ENCODE measurements at places on chromosomes 12 and 14.

- DNase-seq: no peak
Observed at GRCh38 chr14:100726550-100727085, at the start of gene DLK1. TSS of gene DLK1 (plus strand) at chr14:100726892. CDS start at chr14:100727069, 177 bp downstream.

DNA sequence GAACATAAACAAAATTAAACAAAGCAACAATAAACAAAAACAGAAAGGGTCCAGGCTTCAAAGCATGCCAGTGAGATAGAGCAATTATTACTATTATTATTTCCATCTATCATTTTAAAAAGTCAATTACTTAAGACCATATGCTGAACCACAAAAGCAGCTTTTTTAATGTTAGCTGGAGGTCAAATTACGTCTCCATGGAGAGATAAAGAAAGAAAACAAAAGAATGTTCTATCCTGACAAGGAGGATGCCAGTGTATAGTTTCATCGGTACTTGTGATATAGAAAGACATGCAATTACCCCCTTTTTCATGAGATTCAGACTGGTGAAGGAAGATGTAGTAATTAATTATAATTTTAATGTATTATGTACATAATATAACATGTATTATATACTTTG is 81.6 kb upstream of the DCN start:
- no peak for DNase-seq

DNA sequence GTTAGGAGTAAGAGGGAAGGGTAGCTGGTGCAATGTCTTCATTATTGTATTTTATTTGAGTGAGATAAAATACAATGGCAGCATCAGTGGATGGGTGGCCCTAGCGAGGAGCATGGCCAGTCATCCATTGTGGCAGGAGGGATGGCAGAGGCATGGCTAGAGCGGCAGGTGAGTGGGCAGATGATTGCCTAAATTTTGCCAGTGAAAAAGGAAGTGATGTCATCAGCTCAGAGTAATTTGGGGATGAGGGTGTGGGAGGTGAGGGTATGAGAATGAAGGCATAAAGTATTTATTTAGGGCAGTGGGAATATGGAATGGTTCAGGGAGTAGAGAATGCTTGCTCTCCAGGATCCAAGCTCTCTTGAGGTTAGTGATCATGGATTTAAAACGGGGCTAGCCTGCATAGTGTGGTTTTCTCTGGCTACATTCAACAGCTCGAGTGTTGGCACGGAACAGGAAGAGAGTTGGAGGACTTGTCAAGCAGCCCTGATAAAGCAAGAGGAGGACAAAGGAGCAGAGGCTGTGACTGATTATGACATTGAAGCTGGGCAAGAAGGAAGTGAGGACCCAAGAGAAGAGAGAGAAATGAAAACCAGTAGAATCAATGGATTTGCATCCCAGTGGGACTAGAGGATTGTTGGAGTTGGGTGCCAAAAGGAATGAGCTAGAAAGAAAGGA is 18.7 kb upstream of the SERPINA6 start:
- no peak for DNase-seq

GRCh38 chr12:31752450-31752849 is 23.6 kb upstream of the AMN1 start:
- DNase-seq: no peak

- peak; percentile 82 for DNase-seq
Observed at GRCh38 chr14:71539650-71540285, 392.5 kb upstream of the RGS6 start.

GRCh38 chr14:68786491-68787091 is 6.3 kb downstream of the ZFP36L1 start:
- peak; percentile 19 for DNase-seq

- no peak for DNase-seq
Observed at GRCh38 chr14:66066981-66067776, 419.0 kb upstream of the CCDC196 start.

DNA sequence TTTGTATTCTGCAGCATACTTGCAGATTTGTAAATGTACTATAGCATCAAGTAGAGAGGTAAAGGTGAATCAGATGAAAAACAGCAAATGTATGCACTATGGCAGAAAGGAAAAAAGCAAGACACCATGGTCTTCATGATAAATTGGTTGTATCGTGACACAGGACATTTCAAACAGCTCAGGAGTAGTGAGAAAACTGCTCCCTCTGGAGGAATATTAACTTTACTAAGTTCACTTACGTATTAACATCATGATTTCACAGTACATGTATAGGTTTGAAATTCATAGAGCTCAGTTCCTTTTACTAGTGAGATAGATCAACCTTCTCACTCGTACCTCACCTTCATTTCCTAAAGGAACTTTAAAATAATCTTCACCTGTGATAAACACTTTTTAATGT is 6.5 kb downstream of the MBIP start:
- no peak for DNase-seq

GRCh38 chr12:114480337-114481199 is 74.6 kb upstream of the TBX5 start:
- DNase-seq: no peak

DNA sequence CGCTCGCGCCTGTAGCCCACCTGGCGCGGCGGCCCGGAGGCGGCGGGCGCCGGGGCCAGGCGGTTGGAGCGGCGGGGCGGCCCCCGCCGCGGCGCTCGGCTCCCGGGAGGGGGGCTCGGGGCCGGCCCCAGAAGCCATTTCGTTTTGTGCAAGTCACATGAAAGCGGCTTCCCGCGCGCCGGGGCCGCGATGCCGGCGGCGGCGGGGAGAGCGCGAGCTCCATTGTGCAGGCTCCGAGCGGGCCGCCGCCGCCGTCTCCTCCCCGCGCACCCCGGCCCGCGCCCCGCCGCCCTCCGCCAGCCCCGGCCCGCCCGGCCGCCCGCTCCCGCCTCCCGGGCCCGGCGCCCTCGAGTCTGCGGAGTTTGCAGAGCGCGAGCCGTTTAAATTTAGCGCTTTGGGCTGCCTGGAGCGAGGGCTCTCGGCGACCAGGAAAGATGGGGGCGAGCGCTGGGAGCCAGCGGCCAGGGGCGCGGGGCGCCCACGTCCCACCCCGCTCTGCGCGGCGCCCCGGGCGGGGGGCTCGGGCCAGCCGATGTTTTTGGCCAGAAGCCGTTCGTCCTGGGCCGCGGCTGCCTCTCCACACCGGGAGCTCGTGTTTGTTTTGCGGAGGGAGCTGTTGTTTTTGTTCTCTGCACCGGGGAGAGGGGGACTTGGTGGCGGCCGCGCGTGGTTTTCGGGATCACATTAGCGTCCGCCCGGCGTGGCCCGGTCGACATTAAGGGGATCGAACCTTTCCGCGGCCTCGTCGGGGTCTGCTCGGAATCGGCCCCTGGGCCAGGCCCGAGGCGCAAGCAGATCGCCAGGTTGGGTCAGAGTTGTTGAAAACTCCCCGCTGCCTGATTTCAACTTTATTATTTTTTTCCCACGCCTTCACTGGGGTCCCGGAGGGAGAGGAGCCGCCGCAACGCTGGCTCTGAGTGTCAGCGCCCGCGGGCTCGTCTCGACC is 982 bp downstream of the BCL7A start:
- no peak for DNase-seq

- no peak for DNase-seq
Observed at GRCh38 chr14:95523051-95523814, 6.8 kb upstream of the SYNE3 start.

- no peak for DNase-seq
Observed at GRCh38 chr12:53677800-53678148, 1.9 kb upstream of the ATP5MC2 start.

DNA sequence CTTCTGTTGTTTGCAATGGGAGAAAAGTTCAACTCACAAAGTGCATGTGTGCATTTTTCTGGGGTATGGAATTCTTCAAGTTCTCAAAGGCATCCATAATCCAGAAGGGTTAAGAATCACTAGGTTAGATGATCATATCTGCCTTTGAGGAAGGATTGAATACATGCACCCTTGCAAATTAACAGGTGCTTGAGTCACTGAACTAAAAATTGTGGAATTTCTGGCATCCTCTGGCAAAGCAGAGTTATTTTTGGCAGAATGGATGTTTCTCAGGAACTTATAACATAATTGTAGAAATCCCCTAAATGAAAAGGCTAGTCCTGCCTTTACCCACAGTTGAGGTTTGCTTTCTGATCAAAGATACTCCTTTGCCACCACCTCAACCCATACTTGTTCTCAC is 136.5 kb upstream of the DYRK2 start:
- DNase-seq: no peak

GRCh38 chr14:55086938-55087337 is 35.5 kb downstream of the MAPK1IP1L start:
- DNase-seq: no peak

- DNase-seq: no peak
Observed at GRCh38 chr12:89525305-89525823, 483 bp downstream of the POC1B start.

- no peak for DNase-seq
Observed at GRCh38 chr12:125652681-125653080, 587.4 kb downstream of the AACS start.

DNA sequence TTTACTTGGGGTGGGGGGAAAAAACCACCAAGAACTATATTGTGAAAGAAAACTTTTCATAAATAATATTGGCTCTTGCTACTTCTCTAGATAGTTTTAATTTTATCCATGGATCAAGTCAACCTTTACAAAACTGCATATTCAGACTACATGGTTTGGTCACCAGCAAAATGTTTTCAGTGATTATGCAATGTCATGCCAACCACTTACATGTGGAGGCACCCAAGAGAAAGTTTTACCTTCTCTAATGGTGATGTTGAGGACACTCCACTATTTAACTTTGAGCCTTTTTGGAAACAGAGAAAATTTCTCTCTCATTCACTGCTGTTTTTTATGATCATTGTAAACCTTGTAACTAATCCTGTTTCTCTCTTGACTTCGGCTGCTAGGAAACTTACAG is 21.6 kb downstream of the PLCZ1 start:
- no peak for DNase-seq

DNA sequence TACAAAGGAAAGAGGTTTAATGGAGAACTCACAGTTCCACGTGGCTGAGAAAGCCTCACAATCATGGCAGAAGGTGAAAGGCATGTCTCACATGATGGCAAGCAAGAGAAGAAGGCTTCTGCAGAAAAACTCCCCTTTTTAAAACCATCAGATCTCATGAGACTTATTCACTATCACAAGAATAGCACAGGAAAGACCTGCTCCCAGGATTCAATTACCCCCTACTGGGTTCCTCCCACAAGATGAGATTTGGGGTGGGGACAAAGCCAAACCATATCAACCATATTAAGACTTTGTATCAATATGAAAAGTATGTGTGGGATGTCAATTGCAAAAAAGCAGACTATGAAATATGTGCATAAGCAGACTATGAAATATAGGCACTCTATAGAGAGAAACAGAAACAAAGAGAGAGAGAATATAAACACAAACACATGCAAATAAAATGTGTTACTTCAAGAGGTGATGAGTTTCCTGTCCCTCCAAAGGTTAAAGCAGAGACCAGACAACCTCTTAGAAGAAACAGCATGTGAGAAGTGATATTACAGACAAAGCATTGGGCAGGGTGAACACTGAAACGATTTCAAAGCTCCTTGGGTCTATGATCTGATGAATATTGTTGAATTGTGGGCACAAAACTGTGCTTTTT is 151.2 kb upstream of the KRR1 start:
- no peak for DNase-seq

DNA sequence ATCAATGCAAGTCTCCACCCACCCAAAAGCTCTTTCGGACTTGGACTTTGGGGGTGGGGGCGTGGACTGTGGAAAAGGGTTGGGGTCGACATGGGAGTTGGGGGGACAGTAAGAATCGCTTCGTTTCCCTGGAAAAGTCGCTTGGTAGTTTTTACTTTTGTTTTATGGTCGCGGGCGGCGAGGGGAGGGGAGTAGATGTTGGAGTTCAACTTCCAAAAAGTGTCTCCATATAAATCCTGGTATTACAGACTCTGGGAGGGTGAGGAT is 568 bp upstream of the BCL11B start:
- DNase-seq: no peak

DNA sequence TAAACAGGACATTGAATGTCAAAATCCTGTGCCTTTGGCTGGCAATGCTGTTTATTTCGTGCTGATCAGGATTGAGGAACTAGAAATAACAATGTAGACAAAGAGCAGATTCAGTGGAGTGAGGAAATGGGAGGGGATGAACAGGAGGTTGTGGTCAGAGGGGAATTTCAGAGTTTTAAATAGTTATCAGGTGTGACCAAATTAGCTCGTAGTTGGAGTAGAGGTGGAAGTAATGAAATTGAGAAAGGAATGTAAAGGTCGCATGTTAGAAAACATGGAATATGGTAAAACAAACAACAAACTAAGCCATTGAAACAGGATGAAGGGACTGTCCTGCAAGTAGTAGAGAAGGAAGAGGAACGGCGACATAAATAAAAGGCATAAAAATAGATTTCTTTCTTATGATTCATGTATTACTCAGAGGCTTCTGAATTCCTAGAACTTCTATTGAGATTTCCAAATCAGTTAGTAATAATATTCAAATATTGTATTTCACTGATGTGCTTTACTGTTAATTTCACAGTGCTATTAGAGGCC is 9.5 kb upstream of the SAV1 start:
- peak; percentile 74 for DNase-seq

- DNase-seq: no peak
Observed at GRCh38 chr14:106631879-106632278, 1105.5 kb downstream of the TMEM121 start.

GRCh38 chr12:121165316-121165715 is 32.6 kb downstream of the P2RX7 start:
- DNase-seq: peak; percentile 22

DNA sequence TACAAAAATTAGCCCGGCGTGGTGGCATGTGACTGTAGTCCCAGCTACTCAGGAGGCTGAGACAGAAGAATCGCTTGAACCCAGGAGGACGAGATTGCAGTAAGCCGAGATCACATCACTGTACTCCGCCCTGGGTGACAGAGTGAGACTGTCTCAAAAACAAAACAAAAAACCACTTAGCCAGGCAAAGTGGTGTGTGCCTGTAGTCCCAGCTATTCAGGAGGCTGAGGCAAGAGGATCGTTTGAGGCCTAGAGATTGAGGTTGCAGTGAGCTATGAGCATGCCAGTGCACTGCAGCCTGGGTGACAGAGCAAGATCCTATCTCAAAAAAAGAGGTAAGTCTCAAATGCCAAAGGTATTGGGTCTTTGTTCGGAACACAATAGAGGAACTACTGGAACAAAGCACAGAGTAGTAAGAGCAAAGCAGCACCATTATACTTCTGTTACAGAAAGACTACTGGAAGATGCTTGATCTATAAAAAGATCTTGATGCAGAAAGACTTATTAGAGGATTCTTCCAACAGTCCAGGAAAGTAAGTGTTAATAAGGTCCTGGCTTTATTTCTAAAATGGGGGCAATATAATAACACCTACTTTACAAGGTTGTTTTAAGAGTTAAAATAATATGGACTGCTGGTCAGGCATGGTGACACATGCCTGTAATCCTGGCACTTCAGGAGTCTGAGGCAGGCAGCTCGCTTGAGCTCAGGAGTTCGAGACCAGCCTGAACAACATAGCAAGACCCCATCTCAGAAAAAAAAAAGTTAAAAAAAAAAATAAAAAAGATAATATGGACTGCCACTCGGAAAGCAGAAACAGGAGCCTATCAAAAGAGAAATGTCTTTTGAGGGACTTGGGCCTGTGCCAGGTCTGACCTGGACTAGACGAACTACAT is 29.9 kb downstream of the BTBD7 start:
- DNase-seq: no peak

- DNase-seq: no peak
Observed at GRCh38 chr14:93986955-93987354, 10.1 kb upstream of the CCDC197 start.

GRCh38 chr12:32754111-32754510 is 1.6 kb downstream of the YARS2 start:
- DNase-seq: no peak
